ENCODE measurements at places on chromosomes 11 and 22.
A peak's percentile ranks its signal among the peaks of the same experiment; 100 is the strongest.

- DNase-seq: no peak
Measured at GRCh38 chr11:134459246-134460061, 47.4 kb upstream of the B3GAT1 start.

DNA sequence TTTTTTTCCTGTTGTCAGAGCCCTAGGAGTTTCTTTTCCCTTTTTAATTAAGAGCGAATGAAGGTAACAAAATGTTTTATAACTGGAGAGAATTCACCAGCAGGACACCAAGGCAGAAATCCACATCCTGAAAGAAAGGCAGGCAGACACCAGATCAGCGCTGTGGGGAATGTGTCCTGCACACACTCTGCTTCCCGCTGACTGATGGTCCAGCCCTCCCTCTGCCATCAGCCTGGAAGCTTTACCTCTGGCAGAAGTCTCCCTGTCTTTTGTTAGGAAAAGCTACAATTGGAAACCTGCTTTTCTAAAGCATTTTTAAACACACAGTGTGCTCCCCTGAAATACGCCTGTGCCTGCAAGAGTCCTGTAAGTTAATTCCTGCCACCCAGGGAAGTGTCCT lies 638.5 kb downstream of the NTM start:
- DNase-seq: no peak

- peak; percentile 68 for DNase-seq
Measured at GRCh38 chr22:22942511-22943329, 55.1 kb downstream of the IGLL5 start.

- DNase-seq: peak; percentile 62
Measured at GRCh38 chr22:23402275-23403151, 177.6 kb downstream of the IGLL1 start.

DNA sequence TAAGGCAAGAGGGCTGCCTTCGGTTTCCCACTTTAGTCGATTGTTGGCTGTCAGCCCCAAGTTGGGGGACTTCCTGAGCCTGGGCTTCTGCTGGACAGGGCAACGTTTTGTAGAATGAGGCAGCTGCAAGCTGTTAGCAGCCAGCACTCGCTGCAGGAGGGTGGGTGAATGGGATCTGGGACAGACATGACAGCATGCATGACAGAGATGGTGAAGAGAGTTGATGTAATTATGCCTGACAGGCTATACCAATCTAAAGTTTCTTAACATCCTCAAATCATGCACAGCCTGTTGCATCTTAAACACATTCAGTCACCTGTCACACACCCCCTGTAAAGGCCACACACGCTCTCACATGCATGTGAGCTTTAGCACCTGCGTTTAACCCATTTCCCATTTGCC lies 49.2 kb downstream of the CWC15 start:
- no peak for DNase-seq

DNA sequence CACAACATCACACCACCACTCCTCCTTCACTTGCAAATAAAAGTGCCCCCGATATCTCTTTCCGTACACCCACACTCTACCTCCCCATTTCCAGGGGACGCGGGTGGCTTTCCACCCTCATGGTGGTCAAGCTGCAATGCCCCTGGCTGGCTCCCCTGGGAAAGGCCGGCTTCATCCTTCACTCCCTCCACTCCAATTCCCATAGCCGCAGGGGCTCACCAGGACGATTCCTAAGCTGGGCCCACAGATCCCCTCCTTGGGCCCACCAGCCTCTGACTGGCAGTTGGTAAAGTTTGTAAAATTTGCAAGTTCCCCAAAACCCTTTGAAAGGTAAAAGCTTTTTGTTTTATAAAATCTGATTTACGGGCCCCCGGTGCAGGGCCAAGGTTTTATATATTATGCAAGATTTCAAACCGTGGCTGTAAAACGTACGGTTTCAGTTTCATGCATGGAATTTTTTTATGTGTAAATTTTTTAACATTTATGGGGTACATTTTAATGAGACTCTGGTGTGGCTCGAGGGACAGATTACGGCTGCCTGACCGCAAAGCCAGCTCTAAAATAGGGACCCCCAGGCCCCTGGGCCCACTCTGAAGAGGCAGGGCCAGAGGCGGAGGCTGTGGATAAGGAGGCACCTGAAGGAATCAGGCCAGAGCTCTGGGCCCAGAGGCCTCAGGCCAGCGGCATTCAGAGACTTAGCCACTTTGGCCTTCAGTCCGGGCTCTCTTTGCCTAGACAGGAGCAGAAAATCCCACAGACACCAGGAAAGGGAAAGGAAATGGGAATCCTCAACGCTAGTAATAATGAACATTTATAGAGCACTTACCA lies 106.5 kb downstream of the FEZ1 start:
- DNase-seq: no peak

DNA sequence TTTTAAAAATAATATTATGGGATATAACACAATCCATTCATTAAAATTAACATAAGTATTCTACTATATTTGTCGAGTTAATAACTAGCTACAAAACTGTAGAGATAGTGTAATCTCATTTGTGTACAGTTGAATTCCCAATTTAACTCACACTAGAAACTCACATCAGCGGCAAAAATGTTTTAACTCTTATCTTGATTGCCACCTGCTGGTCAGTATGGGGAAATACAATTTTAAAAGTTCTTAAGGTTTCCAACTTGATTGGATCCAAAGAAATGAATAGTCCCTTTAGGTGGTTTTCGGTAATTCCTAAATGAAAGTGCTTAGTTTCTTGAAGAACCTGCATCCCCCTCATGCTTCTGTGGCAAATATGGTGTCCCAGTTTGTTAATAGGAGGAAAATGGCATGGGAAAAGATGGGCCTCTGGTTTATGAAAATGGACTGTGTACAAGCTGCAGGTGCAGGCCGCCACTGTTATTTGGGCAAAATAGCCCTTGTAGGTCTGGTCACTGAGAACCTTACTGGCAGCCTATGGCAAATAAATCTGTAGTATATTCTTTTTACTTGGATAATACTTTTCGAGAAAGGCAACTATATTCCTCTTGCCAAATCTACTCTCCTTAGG lies 33.7 kb upstream of the SLC17A6 start:
- DNase-seq: no peak

DNA sequence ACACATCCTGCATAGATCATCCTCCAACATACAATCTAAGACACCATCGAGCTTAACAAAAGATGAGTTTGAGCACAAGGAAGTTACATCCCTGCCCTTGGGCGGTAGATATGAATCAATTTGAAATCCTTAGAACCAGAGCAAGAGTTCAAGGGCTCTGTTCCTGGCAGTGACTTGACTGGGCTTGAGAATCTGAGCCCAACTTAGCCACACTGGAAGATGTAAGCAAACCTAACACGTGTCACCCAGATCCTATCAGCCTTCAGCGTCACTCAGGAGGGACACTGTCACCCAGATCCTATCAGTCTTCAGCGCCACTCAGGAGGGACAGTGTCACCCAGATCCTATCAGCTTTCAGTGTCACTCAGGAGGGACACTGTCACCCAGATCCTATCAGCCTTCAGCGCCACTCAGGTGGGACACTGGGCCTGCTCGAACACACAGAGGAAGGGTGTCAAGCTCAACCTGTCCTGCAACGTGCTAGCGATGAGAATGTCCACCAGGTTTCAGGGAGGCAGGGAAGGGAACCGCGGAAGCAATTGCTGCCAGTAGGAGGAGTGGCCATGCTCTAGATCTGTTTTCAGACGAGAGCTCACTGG lies 32.8 kb upstream of the CTSD start:
- DNase-seq: no peak

DNA sequence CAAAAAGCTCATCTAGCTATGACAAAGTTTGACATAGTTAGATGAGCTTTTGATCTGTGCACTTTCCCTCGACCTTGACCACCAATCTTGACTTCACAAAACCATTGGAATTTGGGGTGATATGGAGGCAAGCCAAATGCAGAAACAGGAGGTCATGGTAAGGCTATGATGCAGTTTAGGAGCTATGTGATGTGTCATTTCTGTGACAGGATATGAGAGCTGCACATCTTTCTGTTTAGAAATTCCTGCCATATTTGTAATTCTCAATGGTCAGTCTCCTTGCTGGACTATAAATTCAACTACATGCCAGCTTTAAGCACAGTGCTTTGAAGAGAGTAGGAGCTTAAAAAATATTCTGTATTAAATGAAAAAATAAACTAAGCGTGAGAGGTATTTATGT lies 12.9 kb downstream of the OR51B6 start:
- no peak for DNase-seq

DNA sequence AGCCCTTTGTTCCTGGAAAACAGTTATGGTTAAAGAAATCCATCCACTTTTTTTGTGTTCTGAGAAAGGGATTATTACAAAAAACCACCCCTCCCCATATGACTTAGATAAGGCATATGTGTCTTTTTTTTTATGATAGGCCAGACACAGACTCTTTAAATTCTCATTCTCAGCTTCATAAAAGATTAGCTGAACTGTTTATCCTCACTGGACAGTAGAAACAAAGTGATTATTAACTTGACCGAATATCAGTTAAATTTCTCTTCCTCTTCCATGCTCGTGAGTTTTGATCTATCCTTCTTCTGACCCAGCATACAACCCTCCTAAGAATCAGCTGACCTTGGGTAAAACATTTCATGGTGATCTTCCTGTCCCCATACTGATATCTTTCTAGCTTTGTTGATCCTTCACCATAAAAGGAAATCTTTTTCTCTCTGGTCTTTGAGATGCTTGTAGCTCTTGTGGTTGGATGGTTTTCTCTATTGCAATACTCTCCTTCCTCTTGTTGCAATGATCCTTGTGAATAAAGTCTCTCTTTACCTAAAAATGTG lies 26.2 kb downstream of the OR2AG2 start:
- no peak for DNase-seq

- DNase-seq: no peak
Measured at GRCh38 chr11:69232821-69233743, 60.9 kb upstream of the MYEOV start.

DNA sequence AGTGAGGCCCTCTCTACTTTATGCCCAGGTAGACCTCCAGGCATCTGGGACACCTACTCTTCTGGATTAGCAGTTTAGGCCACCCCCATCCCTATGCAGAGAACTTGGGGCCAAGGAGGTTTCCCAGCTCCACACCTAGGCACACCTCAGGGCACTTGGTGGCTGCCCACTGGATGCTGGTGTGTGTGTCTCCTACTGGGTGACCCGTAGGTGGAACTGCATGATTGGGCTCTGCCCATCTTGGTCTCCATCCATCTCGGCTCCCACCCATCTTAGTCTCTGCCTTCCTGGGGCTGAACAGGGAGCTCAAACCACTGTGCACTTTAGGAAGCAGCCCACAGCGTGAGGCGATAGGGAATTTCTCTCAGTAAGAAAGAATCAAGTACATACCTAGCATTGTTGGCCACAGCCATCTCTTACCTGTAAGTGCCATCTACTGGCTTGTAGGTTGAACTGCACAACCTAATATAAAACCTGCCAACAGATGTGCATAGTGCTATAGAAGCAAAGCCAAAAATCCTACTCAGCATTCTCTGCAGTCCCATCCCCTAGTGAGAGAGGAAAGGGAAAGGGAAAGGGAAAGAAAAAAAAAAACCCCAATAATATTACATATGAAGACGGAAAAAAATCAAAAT lies 61.6 kb upstream of the PTPN5 start:
- no peak for DNase-seq

DNA sequence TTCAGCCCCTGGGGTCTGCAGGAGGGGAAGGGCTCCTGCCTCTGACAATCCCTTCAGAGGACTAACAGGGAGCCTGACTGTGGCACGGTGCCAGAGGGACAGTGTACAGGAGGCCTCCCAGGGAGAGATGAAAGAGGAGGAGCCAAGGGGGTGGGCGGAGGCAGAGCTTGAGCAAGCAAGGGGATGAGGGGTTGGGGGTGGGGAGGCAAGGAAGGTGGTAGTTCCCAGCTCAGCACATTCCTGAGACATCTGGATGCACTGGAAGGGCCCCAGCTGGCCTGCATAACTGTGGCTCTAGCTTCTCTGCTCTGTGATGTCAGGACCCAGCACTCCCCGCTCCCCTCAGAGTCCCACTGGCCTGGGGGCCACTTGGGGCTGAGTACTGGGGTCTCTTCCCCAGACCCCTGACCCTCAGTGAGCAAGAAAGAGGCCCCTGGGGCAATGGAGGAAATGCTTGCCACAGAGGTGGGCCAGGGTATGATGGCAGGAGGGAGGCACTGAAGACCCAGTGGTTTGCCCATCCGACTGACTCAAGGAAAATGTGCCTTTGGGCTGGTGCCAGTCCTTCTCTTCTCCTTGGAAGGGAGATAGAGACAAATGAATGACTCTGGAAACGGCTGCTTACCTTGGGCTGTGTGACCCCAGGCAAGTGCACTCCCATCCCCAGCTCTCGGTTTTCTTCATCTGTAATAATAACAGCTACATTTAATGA lies 13.3 kb downstream of the CREB3L1 start:
- no peak for DNase-seq

- DNase-seq: no peak
Measured at GRCh38 chr22:17806437-17806836, 32.2 kb upstream of the BID start.

GRCh38 chr22:26168330-26168851 lies 871 bp upstream of the SEZ6L start:
- no peak for DNase-seq

DNA sequence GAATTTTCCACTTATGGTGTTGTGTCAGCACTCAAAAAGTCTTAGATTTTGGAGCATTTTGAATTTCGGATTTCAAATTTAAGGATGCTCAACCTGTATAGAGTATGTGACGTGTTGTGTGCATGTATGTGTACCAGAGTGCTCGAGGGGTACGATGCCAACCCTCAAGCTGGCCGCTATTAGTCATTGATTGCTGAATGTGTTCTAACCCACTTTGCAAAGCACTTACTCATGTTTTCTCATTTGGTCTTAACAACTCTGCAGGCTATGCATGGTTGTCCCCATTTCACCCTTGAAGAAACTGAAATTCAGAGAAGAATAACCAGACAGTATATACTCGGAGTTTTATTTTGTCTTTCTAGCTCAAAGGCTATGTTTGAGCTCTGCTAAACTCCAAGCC lies 196.4 kb upstream of the TENM4 start:
- no peak for DNase-seq

DNA sequence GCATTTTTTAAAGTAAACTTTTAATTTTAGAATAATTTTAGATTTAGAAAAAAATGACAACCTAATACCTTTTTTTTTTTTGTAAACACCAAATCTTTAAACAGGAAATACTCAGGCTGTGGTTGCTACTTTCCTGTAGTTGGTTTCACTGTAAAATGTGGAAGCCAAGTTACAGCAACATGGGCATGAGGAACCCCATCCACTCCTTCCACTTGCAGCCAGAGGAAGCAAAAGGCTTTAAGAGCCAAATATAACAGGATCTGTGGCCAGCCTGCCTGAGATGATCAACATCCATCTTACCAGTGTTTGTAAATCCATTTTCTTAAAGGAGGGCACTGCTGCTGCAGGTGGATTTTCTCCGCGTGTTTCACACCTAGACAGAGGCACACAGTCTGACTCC lies 66.2 kb downstream of the TNRC6B start:
- no peak for DNase-seq

Measured in activated T-cell treated with anti-CD3 and anti-CD28 coated beads for 48 hours (primary cell).